Activated CD4-positive, CD25-positive, alpha-beta regulatory T cell (primary cell): ENCODE measurements at places on chromosomes 5 and 9.

GRCh38 chr5:2891781-2892180 is 140.3 kb upstream of the IRX2 start:
- DNase-seq, result no peak

GRCh38 chr9:588981-589380 is 252.5 kb upstream of the DMRT1 start:
- DNase-seq, result no peak

- DNase-seq, result no peak
These were observed 104.2 kb upstream of the RAI14 start for GRCh38 chr5:34551911-34552433.

DNA sequence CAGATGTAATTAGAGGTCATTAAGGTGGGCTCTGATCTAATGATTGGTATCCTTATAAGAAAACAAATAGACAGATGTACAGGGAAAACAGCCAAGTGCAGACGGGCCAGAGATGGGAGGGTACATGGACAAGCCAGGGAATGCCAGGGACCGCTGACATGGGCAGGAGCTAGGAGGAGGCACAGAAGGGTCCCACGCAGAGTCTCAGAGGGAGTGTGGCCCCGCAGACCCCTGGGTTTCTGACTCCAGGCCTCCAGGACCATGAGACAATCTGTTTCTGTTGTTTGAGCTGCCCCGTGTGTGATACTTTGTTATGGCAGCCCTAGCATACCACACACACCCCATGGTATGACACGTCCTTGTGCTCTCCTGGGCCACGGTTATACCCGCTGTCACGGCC is 29.1 kb downstream of the GADD45G start:
- DNase-seq, result no peak

DNA sequence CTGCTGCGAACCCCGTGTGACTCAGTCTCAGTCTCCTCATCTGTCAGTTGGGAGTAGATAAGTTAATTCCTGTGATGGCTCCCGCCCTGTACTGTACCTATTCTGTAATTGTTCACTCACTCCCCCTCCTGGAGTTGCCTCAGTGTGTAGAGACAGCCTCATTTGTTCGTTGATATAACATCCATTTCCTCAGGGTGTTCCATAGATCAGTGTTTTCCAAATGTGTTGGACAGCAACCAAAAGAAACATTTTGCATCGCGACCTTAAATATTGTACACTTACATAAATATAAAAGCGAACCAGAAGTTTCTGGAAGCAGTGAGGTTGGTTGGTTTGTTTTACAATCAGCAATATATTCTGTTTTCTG is 698 bp downstream of the NFX1 start:
- no peak for DNase-seq

DNA sequence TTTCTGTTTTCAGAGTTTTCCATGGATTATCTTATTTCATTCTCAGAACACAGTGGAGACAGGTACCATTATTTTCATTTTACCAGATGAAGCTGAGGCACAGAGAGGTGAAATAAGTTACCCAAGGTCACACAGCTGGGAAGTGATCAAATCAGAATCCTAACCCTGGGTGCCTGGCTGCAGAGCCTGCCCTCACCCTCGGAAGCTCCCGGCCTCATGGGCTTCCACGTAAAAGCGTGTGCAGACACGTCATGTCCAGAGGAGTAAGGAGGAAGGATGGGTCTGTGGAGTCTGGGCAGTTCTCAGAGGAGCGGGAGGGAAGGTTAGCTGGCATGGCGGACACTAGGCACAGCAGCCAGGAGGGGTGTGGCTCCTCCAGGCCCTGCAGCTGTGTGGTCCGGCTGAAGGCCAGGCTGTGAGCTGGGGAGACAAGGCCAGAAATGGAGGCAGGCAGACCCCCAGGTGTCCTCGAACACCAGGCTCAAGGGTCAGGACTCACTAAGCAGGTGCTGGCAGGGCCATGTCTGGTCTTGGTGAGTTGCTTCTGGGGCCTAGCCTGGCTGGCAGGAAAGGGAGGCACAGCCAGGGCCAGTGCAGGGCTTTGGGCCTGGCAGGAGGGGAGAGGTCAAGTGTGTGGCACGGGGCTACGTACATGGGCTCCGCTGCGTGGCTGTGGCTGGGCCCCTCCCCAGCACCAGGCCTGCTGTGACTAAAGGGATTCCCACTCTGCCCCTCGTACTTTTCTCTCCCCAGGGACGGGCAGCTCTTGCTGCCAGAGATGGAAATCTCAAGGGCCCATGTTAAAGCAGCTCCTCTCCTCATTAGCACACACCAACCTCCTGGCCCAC is 5.6 kb downstream of the TBC1D9B start:
- no peak for DNase-seq

DNA sequence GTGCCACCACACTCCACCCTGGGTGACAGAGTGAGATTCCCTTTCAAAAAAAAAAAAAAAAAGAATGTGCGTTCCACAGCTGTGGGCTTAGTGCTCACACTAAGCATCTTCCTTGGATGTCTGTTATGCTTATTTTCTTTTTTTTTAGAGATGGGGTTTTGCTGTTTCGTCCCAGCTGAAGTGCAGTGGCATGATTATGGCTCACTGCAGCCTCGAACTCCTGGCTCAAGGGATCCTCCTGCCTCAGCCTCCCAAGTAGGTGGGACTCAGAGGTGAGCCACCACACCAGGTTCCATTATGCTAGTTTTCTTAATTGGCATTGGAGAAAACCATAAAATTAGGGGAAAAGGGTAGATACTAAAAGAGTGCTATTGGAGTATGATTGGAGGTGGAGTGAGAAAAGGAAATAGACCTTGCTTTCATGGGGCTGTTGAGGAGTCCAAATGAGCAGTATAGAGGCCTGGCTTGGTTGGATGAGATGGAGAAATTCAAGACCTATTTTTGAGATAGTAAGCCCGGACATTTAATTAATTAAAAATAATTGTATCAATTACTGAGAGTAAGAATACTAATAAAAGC is 978 bp upstream of the BRD3OS start:
- no peak for DNase-seq

GRCh38 chr9:37953775-37954437 is 50.0 kb upstream of the SLC25A51 start:
- no peak for DNase-seq

GRCh38 chr5:53984971-53985370 is 325.4 kb downstream of the ARL15 start:
- DNase-seq, result no peak

DNA sequence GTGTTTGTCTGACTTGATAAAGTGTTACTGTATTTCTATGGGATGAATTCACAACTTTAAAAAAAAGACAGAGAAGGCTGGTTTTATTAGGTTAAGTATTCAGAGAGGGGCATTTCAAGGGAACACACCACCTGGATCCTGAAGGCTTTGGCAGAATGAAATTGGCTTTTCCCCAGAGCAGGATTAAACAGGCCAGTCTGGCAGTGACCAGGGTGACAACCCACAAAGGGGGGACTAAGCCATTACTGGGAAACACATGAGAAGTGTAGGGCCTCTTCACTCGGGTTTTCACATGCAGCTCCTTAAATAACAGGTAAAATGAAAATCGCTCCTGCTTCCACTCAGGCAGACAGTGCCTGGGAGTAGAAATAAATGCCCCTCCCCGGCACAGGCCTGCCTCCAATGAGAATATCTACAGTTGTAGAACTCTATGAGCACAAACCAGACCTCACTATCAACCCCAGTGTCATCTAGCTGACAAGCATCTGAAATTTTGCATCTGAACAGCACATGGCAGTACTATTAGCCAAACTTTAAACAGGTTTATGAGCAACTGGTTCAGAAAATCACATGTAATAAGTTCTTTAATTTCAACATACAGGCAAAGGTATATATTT is 85.8 kb downstream of the LHFPL2 start:
- no peak for DNase-seq

DNA sequence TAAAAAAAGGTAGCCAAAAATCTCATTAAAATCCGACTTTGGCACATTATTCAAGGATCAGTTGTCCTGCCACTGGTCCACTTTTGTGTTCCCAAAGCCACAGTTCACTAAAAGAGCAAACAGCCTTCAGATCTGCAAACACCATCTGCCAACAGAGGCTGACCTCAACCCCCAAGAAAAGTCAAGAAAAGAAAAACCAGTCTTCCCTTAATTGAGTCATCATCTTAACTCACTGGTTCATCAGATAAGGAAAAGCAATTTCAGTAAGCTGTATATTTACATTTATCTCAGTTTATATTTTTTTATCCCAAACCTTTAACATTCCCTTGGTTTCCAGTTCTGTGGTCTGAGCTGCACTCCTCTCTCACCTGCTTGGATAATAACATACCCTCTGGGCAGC is 21.2 kb downstream of the RASEF start:
- no peak for DNase-seq

GRCh38 chr5:127985811-127986325 is 97.7 kb upstream of the SLC12A2 start:
- DNase-seq, result no peak

DNA sequence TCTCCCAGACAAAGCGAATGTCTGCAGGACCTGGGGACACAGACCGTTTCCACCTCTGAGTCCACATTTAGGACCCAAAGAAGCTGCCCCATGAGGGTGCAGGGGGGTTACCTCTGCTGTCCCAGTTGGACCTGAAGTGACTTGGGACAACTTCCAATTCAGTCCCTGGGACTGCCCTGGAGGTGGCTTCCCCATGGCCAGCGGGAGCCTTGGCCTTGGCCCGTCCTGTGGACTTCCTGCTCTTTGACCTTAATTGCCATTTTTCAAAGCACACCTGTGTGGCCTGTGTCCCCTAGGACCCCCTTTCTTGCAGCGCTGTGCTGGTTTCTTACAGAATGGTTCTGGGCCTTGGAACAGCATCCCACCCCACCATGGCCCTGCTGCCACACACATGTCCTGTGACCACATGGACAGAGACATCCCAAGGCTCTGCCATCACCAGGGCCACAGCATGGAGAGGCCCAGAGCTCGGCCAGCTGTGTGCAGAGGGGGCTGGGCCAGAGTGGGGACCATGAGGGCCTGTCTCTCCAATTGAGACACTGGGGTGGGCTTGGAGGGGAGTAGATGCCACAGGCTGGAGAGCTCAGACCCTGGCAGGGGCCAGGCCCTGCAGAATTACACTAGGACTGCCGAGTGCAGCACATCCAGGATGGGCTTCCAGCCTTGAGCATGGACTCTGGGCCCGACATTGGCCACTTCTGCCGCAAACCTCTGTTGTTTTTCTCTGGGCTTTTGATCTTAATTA is 45.8 kb downstream of the SECISBP2 start:
- no peak for DNase-seq

DNA sequence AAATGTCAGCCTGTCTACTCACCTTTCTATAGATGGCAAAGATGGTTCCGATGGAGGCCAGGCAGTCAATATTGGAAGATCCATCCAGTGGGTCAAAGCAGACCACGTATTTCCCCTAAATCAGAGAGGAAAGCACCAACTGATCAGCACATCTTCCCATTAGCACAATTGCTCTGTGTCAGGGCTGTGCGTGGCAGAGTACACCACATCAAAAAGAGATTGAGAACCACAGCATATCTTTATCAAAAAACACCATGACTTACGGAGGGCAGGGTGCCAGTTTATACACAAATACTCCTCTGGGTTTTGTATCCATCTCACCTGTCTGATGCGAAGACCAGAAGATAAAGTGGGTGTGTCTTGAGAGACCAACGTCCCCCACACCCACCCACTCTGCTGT is 9.1 kb downstream of the FBP2 start:
- no peak for DNase-seq

DNA sequence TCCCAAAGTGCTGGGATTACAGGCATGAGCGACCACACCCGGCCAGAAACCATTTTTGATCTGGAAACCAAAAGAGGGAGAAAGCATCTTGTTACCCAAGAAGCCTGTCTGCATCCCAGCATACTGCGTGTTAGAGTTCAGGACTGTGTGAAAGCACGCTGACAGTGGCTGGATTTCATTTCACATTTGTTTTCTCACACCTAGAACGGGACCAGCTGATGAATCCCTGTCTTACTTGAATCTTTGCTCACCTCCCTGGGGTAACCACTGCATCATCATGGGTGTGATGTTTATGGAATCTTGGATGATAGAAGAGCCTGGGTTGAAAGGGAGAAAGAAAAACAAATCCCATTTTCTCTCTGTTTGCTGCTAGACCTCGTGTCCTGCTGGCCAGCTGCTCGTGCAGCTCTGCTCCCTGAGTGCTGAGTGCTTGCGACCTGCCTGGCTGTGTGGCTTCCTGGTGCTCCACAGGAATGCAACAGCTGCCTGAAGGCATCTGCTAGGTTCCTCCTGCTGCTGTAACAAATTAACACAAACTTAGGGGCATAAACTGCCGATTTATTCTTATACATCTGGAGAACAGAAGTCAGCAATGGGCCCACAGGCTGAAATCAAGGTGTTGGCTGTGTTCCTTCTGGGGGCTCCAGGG is 378.3 kb upstream of the DAP start:
- DNase-seq, result no peak

- DNase-seq, result no peak
These were observed 6.2 kb downstream of the ZFYVE16 start for GRCh38 chr5:80414113-80414512.

DNA sequence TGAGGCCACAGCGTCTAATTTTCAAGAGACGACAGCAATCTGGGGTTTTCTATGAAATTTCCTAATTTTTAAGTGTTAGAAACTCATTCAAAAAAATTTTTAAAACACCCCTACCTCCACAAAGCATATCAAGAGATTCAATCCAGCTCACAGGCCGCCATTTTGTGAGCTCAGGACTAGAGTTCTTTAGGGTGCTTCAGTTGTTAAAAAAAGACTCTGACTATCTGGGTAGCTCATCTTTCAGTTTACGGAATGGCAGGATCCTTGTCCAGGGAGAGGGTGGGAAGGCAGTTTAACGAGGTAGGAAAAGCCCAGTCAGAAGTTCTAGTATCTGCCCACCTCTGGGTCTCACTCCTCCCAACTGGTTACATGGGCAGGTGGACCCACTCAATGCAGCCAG is 43.1 kb downstream of the CAMK2A start:
- DNase-seq, result no peak

DNA sequence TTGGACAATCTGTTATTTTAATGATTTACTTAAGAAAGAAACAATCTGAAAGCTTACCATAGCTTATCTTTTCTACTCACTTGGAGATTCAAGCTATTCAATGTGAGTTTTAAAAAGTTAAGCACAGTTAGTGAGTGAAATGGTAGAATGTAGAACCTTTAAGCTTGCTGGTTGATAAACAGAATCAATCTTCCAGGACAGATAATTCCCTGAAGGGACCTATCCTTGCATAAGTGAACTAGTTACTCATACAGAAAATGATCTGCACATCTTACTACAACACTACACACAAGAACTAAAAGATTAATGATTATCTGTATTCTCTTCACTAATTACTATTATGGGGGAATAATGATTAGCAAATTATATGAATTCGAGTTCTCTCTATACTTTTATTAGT is 165.6 kb downstream of the PALM2AKAP2 start:
- no peak for DNase-seq

DNA sequence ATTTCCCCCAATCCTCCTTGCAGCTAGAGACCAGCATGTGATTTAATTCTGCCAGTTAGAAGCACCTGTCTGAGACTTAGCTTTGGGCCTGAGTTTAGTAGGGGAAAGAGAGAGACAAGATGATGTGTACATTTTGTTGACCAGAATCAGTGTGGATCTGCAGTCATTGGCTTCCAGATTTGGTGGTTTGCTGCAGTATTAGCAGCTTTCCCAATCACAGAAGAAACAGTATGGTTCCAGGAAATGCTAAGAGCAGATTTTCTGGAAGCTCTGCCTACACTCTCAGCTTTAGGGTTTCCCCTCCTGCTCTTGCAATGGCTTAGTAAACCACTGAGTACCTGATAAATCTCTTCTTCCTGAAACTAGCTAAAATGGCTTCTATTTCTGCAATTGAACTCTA is 48.8 kb upstream of the FREM1 start:
- DNase-seq, result no peak
